ENCODE measurements at places on chromosomes 7 and 10. TPM values are rescaled to one million over a fixed set of nuclear protein-coding genes. Genes with fewer than 3 reads are reported as not detected.

The HERC4 gene
- 120 TPM for total RNA-seq

The PSAP gene
- 758 TPM for total RNA-seq

The ELAPOR2 gene
- 5.6 TPM for total RNA-seq

The GRID2IP gene
- not detected for total RNA-seq

The ABCB1 gene
- 0.12 TPM for total RNA-seq

The STX1A gene
- 11.4 TPM for total RNA-seq

The GBX1 gene
- total RNA-seq = not detected

The ATP5F1C gene
- 172 TPM for total RNA-seq

The ATOH7 gene
- total RNA-seq = not detected

The FBXL13 gene
- 0.73 TPM for total RNA-seq

The HOXA13 gene
- total RNA-seq = not detected

The PSMA2 gene
- total RNA-seq = 43.5 TPM

The HOXA6 gene
- not detected for total RNA-seq

The SORCS1 gene
- not detected for total RNA-seq

The ZNF488 gene
- total RNA-seq = under 0.01 TPM

The TMEM236 gene
- total RNA-seq = not detected

The KIF11 gene
- total RNA-seq = 5.2 TPM

The SPDYE11 gene
- total RNA-seq = not detected

The CUL2 gene
- total RNA-seq = 22.5 TPM

The AKR1C2 gene
- total RNA-seq = 36.7 TPM

The AKR1C8 gene
- total RNA-seq = not detected

The MYL10 gene
- total RNA-seq = not detected

The CAV2 gene
- 113 TPM for total RNA-seq

The OR9A2 gene
- total RNA-seq = not detected

The ZNF438 gene
- total RNA-seq = 6.5 TPM

The GPR85 gene
- 2.8 TPM for total RNA-seq

The ZNF365 gene
- 4.0 TPM for total RNA-seq

The ELFN1 gene
- total RNA-seq = 36.8 TPM

The ZMIZ1 gene
- 25.0 TPM for total RNA-seq

The TDRD1 gene
- 4.7 TPM for total RNA-seq

The HOXA4 gene
- not detected for total RNA-seq

The SPDYE5 gene
- 0.12 TPM for total RNA-seq

The LIPK gene
- not detected for total RNA-seq

The BBS9 gene
- 26.8 TPM for total RNA-seq

The SPAG6 gene
- not detected for total RNA-seq

The STAG3 gene
- 0.12 TPM for total RNA-seq

The SYT15 gene
- 0.16 TPM for total RNA-seq

The CISD1 gene
- total RNA-seq = 13.6 TPM

The WNT2 gene
- 7.5 TPM for total RNA-seq

The CTAGE6 gene
- 0.97 TPM for total RNA-seq

The SPDYE16 gene
- total RNA-seq = not detected

The VIPR2 gene
- not detected for total RNA-seq

The LRRC4 gene
- 0.12 TPM for total RNA-seq

The ACTA2 gene
- 376 TPM for total RNA-seq
